ENCODE measurements at places on chromosomes 3 and 15.

GRCh38 chr15:70090436-70091296 is 7.1 kb downstream of the TLE3 start:
- DNase-seq = no peak

- DNase-seq = no peak
These were observed 38.4 kb upstream of the FURIN start for GRCh38 chr15:90829942-90830440.

- DNase-seq = no peak
These were observed 36.2 kb downstream of the SSR3 start for GRCh38 chr3:156518726-156519125.

GRCh38 chr3:133117342-133117741 is 79.2 kb downstream of the TMEM108 start:
- DNase-seq = peak; percentile 89

DNA sequence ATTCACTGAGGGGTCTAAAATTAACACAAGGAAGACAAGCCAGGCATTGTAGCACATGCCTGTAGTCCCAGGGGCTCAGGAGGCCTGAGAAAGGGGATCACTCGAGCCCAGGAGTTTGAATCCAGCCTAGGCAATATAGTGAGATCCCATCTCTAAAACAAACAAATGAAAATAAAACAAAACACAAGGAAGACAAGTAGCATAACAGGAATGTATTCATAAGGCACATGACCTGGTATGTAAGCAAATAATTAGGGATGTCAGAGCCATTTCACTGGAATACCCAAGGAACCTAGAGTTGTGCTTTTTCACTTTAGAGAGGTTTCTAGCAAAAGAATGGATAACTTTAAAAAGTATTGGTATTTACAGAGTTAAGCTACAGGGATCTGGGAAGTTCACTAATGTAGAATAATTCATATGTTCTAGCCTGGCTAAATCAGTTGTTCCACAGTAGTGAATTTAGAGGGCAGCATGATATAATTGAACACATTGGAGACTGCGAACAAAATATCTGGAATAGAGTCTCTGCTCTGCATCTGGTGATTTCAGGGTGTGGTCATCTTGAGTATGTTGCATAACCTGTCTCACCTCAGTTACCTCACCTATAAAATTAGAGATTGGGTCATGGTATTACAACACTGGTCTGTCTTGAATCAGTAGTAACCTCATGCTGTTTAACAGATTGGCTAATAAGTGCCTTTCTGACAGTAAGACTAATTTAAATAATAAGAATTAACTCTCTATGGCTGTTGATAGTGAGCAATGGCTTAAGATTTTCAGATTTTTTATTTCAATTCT is 9.3 kb downstream of the GRAMD1C start:
- no peak for DNase-seq

- no peak for DNase-seq
These were observed 72.8 kb upstream of the ZNF280D start for GRCh38 chr15:56806148-56806536.

DNA sequence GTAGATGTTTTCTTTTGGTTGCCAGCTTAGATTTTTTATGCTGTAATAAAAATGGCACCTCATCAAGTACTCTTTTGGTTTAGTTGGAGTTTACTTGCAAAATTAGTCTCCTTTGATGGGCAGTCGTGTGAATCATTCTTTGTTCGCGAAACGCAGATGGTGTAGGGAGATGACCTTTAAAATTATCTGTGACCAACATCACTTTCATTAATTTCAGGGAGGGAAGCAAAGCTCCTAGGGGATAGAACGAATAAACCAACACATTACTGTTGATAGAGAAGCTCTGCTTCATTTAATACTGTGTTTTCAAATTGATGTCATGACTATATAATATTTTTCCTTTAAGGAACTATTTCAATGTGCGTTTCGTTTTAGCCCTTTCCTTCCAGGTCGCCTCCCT is 67.4 kb downstream of the USP13 start:
- no peak for DNase-seq

DNA sequence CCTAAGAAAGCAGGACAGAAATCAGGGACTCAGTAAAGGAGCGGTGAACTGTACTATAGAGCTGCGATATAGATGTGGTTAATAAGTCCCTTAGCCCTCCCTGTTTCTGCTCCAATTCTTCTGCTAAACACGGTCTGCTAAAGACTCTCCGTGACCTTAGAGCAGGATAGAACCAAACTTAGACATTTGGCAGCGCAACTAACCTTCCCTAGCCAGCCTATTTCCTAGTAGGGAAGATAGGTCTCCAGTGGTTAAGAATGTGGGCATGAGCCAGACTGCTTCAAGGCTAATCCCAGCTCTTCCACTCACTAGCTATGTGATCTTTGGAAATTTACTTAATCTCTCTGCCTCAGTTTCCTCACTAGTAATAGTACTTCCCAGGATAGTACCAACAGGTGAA is 193.6 kb upstream of the IL12A start:
- DNase-seq = no peak
